ENCODE measurements at places on chromosomes 4 and X. TPM values are rescaled to one million over a fixed set of nuclear protein-coding genes. Genes with fewer than 3 reads are reported as not detected.

DDIT4L gene
- 0.20 TPM for total RNA-seq

SPOCK3 gene
- not detected for total RNA-seq

BEND2 gene
- total RNA-seq: not detected

SYNPO2 gene
- total RNA-seq: 0.41 TPM

ARMCX1 gene
- total RNA-seq: 0.14 TPM

ERAS gene
- total RNA-seq: not detected

L1CAM gene
- 2.4 TPM for total RNA-seq

ZNF630 gene
- total RNA-seq: 1.2 TPM

GPR119 gene
- total RNA-seq: not detected

DKK2 gene
- total RNA-seq: not detected

CLDN34 gene
- not detected for total RNA-seq

HTN1 gene
- total RNA-seq: not detected

ARR3 gene
- not detected for total RNA-seq

GPR34 gene
- not detected for total RNA-seq

DUSP21 gene
- not detected for total RNA-seq

USP46 gene
- 6.8 TPM for total RNA-seq

SERPINA7 gene
- total RNA-seq: not detected

SPRY1 gene
- total RNA-seq: 8.6 TPM

TLR1 gene
- 45.5 TPM for total RNA-seq

HSFX1 gene
- 0.58 TPM for total RNA-seq

PCYT1B gene
- total RNA-seq: 0.05 TPM
